ENCODE measurements at places on chromosomes 16 and 17.

- no peak for DNase-seq
These were observed 14.8 kb downstream of the ERN1 start for GRCh38 chr17:64115043-64115698.

DNA sequence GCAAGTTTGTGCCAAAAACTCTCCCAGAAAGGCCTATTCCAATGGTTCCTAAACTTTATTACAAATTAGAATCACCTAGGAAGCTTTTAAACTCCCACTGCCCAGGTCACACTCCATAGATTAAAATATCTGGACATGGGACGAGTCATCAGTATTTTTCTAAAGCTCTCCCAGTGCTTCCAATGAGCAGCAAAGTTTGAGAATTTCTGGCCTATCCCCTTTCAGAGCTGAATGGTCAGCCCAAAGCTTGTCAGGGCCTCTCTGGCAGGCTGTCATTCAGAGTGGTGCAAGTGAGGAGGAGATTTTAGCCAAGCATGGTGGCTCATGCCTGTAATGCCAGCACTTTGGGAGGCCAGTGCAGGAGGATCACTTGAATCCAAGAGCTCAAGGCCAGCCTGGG, 2.4 kb downstream of the BCL6B start:
- no peak for DNase-seq

- DNase-seq = no peak
These were observed 51.7 kb upstream of the LGALS9 start for GRCh38 chr17:27579304-27579703.

- peak; percentile 68 for DNase-seq
These were observed 4.1 kb upstream of the CDH15 start for GRCh38 chr16:89167425-89167941.

GRCh38 chr17:76816590-76817135, 51.5 kb upstream of the MGAT5B start:
- DNase-seq = peak; percentile 10

Data from bone marrow (tissue), 2 donors.